ENCODE measurements at places on chromosomes 3 and 15. TPM values are rescaled to one million over a fixed set of nuclear protein-coding genes. Genes with fewer than 3 reads are reported as not detected.

Gene MAGI1
- 7.9 TPM for polyA plus RNA-seq

Gene GATM
- 6.8 TPM for polyA plus RNA-seq

Gene WDR49
- not detected for polyA plus RNA-seq

Gene B2M
- 5,117 TPM for polyA plus RNA-seq

Gene CHDH
- 1.1 TPM for polyA plus RNA-seq

Gene NAA80
- 19.8 TPM for polyA plus RNA-seq

Gene GABRB3
- 2.6 TPM for polyA plus RNA-seq

Gene RNU5B-1
- not detected for polyA plus RNA-seq

Gene CHRM5
- not detected for polyA plus RNA-seq

Gene HTR3E
- not detected for polyA plus RNA-seq

Gene ERC2
- polyA plus RNA-seq = 0.72 TPM

Gene ST8SIA2
- 0.16 TPM for polyA plus RNA-seq

Gene CASR
- 0.03 TPM for polyA plus RNA-seq

Gene LCTL
- 0.03 TPM for polyA plus RNA-seq

Gene CLSTN2
- polyA plus RNA-seq = 2.7 TPM

Gene NPAP1
- polyA plus RNA-seq = 0.04 TPM

Gene TTLL13
- 0.20 TPM for polyA plus RNA-seq

Gene CPNE9
- 4.0 TPM for polyA plus RNA-seq

Gene CDC25A
- polyA plus RNA-seq = 0.57 TPM

Gene CDHR4
- 0.17 TPM for polyA plus RNA-seq

Gene SLC51B
- 1.5 TPM for polyA plus RNA-seq

Gene SLC30A4
- 1.9 TPM for polyA plus RNA-seq

Gene NAALADL2
- polyA plus RNA-seq = 4.2 TPM

Gene HTD2
- 1.6 TPM for polyA plus RNA-seq

Gene GOLGA8H
- 1.8 TPM for polyA plus RNA-seq

Gene STARD9
- 4.5 TPM for polyA plus RNA-seq

Gene DNAJA4
- polyA plus RNA-seq = 18.8 TPM

Gene RARRES1
- 9.7 TPM for polyA plus RNA-seq

Gene PLS1
- 11.9 TPM for polyA plus RNA-seq

Gene TMEM212
- not detected for polyA plus RNA-seq

Gene ADAMTS9
- 37.8 TPM for polyA plus RNA-seq

Gene SERINC4
- 0.48 TPM for polyA plus RNA-seq

Gene SPINT1
- 1.3 TPM for polyA plus RNA-seq

Gene MUC13
- 0.10 TPM for polyA plus RNA-seq

Gene CISH
- 4.7 TPM for polyA plus RNA-seq

Gene STXBP5L
- polyA plus RNA-seq = 1.8 TPM

Gene MAPK6
- 4.7 TPM for polyA plus RNA-seq

Gene GOLGA8G
- under 0.01 TPM for polyA plus RNA-seq

Gene SCN11A
- polyA plus RNA-seq = 0.27 TPM

Gene CELF6
- 12.1 TPM for polyA plus RNA-seq

Gene IL17RD
- polyA plus RNA-seq = 0.48 TPM

Gene POLR2M
- polyA plus RNA-seq = 33.9 TPM

Gene LRRN1
- 0.05 TPM for polyA plus RNA-seq

Gene FBXW12
- polyA plus RNA-seq = 0.24 TPM

Gene TRIM59
- polyA plus RNA-seq = 0.93 TPM

Gene ARGFX
- not detected for polyA plus RNA-seq

Gene CTSH
- 156 TPM for polyA plus RNA-seq

Gene HCLS1
- 39.9 TPM for polyA plus RNA-seq

Gene KBTBD8
- polyA plus RNA-seq = 0.24 TPM

Gene KCNAB1
- 1.9 TPM for polyA plus RNA-seq
